ENCODE measurements at places on chromosomes 2 and 18.

DNA sequence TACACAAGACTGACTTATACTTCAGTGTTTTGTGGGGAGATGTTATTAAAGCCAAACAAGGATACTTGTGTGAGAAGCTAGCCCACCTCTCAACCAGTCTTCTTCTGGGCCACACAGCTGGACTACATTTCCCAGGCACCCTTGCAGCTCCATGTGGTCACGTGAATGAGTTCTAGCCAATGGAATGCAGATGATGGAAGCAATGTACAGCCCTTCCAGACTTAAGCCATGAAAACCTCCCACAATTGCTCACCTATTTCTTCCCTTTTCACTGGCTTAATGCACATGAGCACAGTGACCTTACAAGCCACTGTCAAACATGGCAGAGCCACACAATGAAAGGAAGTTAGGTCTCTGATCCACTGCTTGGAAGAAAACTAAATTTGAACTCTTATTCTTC is 20.4 kb upstream of the FEZ2 start:
- DNase-seq = peak; percentile 35

DNA sequence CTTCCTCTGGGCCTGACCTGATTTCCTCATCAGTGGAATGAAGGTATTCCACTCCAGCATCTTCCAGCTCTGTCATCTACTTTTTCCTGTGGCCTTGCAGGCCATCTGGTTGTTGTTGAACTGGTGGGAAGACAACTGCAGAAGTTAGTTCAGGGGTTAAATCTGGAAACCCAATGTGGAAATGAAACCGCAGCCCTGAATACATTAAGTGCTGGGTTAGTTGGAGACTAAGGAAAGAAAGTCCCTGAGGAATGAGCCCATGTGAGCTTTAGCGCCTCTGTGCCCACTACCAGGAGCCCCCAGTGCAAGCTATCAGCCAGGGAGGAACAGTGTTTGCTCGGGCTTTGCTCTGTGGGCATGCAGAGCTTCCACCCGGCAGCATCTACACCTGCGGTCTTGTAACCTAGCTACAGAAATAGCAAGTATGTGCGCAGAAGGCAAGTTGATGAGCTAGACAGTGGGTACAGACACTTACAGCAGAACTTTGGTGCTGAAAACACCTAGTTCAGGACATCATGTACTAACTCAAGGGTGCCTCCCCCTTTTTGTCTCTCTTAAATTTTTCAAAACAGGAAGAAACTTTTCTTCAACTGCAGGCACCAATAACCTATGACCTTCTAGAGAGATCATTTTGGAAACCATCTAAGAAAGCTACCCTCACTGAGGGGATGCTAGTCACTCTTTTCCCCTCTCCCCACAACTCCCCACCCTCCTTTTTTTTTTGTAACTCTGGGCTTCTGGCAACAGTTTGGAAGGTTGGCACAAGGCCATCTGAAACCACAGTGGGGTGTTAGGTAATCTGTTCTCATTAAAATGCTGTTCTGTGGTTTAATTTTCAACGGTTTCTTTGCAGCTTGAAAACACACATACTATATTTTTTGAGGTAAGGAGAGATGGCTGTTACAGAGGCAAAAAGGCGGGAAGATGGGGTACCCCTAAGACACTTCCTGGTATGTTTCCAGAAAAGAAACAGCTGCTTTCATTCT is 18.3 kb upstream of the CXCR4 start:
- no peak for DNase-seq

DNA sequence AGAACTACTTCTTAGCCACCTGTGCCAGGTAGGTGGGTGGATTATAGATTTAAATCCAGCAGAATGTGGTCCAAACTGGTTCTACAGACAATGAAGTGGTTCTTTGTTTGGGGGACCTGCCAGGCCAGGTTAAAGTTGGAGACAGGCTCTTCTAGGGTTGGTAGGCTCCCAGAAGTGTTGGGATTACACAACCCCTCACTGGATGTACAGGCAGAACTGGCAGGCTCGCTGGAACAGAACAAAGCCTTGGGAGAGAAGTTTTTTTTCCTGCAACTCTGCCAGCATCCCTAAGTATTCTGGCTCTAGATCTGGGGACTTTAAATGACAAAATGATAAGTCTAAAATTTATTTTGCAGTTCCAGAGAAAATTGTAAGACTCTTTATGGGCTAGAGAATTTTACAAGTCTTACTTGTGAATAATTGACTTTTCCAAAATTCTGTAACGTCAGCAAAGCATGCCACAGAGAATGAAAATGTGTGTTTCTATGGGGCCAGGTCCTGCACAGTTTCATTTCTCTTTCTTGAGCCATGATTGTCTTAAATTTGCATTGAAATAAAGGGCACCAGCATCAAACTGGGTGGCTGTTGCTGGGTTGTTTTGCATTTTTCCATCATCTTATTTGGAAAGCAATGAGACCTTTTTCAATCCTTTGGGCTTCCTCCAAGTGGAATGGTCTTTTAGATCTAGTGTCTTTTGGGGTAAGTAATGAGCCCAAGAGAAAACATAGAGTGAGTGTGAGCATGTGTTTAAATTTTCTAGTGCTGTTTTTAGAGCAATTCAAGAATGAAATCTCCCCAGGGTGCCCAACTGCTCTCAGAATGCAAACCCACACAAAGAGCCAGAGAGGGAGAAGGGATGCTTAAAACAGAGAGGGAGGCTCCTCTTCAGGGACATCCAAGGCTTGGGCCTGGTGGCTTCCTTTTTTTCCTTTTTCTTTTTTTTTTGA is 32.4 kb upstream of the ATL2 start:
- no peak for DNase-seq

GRCh38 chr2:67304300-67304890 is 92.7 kb upstream of the ETAA1 start:
- no peak for DNase-seq

GRCh38 chr2:71070294-71071093 is 2.0 kb downstream of the NAGK start:
- no peak for DNase-seq

- DNase-seq = no peak
These were observed 4.0 kb downstream of the BAZ2B start for GRCh38 chr2:159612255-159612901.

GRCh38 chr2:149021761-149022160 is 16.7 kb upstream of the LYPD6B start:
- no peak for DNase-seq

DNA sequence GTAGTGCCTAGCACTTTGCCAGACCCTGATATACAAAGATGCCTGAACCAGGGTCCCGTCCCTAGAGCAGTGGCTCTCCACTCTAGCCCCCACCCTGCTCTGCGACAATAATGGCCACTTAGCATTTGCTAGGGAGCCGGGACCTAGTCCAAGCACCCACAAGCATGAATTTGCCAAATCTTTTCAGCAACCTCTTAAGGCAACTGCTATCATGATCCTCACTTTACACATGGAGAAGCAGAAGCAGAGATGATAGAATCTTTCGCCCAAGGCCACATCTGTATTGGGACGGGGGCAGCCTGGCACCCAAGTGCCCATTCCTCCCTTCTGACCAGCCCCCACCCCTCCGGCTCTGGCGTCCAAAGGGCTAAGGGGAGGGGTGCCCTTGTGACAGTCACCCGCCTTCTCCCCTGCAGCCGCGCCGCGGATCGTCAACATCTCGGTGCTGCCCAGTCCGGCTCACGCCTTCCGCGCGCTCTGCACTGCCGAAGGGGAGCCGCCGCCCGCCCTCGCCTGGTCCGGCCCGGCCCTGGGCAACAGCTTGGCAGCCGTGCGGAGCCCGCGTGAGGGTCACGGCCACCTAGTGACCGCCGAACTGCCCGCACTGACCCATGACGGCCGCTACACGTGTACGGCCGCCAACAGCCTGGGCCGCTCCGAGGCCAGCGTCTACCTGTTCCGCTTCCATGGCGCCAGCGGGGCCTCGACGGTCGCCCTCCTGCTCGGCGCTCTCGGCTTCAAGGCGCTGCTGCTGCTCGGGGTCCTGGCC is 13.0 kb downstream of the SIGLEC15 start:
- DNase-seq = no peak

- DNase-seq = no peak
These were observed 80.1 kb upstream of the NFATC1 start for GRCh38 chr18:79315596-79315995.

GRCh38 chr2:196516564-196516963 is 123.0 kb upstream of the CCDC150 start:
- no peak for DNase-seq

GRCh38 chr18:51211552-51211951 is 14.1 kb upstream of the MEX3C start:
- no peak for DNase-seq

GRCh38 chr2:231680992-231681852 is 27.1 kb upstream of the PTMA start:
- no peak for DNase-seq

DNA sequence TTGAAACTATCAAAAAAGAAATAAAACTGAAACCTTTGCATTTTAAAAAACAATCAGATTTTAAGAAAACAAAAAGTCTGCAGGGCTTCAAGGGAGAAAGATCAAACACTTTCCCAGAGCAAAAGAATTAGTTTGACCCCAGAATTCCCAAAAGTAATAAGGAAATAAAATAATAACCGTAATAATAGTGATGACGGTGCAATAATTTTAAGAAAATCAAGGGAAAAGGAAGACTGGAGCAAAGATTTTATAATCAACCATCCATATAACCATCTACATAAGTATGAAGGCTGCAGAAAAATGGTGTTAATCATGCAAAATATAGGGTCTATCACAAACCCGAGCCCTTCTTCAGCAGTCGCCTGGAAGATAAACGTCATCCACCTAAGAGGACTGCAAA is 634.8 kb downstream of the GALR1 start:
- DNase-seq = no peak

DNA sequence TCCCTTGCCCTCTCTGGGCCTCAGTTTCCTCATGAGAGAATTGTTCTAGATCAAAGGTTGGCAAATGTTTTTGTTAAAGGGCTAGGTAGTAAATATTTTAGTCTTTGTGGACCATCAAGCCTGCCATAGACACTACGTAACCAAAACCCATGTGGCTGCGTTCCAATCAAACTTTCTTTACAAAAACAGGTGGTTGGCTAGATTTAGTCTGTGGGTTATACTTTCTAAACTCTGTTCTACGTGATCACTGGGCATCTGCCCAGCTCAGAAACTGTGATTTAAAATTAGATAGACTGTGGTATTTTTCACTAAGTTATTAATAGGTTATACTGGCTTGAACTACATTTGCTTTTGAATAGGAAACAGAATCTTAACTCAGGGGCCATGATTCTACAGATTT is 149.8 kb upstream of the DCC start:
- no peak for DNase-seq

DNA sequence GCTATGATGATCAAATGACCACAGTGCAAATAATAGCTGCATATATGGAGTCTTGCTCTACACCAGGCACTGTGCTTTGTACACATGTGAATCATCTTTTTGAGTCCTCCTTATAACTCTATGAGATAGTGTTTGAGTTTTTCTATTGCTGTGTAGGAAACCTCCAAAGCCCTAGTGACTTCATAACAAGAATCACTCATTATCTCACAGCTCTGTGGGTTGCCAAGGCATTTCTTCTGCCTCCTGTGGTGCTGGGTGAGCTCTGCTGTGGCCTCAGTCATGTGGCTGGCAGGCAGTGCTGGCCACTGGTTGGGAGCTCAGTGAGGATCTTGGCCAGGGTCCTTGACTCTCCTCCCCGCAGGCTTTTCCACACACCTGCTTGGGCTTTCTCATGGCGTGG is 153.4 kb downstream of the CAPN13 start:
- DNase-seq = no peak

DNA sequence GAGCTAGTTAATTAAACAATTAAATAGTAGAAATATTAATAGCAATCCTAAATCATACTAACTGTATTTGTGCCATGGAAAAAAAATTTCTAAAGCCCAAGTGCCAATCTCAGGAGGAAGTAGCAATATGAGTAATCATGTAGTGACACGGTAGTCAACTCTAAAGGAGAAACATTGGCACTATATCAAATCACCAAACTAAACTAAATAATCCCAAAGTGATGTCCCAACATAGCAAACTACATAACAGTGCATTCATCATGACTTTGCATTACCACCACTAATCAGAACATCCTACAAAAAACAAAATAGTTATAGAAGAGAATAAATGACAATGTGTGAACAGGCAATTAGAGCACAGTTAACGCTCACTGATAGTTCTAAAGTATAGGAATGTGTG is 195.1 kb downstream of the EXOC6B start:
- DNase-seq = no peak

- no peak for DNase-seq
These were observed 23.8 kb downstream of the AAK1 start for GRCh38 chr2:69619725-69620124.

DNA sequence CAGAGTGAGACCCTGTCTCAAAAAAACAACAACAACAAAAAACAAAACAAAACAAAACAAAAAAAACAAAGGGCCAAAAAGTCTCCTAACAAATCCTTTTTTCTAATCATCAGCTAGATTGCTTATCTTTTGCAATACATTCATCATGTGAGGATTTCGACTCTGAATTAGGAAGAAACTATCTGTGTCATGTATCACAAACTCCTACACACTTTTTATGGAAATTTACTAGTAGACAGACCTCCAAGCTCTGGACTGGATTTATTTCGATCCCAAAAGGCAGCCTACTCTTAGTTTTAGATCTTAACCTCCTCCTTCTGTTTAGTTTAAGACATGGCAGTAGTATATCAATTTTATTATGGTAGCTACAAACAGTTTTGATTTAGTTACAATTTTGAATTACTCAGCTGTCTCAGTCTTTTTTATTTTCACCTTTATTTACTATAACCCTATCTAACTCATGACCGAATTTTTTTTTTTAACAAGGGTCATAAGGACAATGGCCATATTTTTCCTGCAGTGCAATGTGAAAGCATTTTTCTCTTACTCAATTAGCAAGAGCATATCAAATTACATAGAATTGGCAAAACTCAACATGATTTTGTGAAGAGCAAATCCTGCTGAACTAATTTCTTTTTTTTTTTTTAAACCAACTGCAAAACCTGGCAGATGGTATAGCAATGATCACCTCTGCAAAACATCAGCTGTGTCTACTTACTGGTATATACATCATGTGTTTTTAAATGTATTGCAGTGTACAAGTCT is 10.7 kb upstream of the CCDC88A start:
- DNase-seq = no peak

DNA sequence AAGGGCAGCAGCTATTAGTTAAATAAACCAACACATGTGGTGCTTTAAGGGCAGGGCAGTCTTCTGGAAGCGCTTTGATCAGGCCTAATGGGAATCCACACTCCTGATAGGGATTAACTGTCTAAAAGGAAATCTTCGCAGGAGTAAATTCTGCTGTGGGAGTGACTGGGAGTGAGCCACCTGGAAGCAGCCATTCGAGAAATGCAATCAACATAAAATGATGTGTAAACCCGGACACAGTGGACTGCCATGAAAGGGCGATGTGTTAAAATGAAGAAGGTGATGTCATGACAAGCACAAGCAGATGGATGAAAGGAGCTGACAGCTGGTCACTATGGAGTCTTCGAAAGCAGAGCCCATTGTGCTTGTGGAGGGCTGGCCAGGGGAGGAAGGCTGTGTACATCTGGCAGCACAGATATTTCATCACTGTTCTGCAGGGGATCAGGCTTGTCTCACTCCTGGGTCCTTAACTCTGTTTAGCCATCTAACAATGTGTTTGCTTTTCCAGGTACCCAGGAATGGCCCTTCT is 24.8 kb upstream of the GALNT14 start:
- no peak for DNase-seq

GRCh38 chr18:31973929-31974546 is 31.1 kb upstream of the TRAPPC8 start:
- DNase-seq = no peak

Data from Panc1 (cell line).